ENCODE measurements at places on chromosomes 3 and 15.

DNA sequence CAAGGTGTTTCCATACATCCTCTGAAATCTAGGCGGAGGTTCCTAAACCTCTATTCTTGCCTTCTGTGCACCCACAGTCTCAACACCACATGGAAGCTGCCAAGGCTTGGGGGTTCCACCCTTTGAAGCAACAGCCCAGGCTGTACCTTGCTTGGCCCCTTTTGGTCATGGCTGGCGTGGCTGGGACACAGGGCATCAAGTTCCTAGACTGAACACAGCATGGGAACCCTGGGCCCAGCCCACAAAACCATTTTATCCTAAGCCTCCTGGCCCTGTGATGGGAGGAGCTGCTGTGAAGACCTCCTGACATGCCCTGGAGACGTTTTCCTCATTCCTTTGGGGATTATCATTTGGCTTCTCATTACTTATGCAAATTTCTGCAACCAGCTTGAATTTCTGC is 739.0 kb upstream of the NECTIN3 start:
- no peak for DNase-seq

DNA sequence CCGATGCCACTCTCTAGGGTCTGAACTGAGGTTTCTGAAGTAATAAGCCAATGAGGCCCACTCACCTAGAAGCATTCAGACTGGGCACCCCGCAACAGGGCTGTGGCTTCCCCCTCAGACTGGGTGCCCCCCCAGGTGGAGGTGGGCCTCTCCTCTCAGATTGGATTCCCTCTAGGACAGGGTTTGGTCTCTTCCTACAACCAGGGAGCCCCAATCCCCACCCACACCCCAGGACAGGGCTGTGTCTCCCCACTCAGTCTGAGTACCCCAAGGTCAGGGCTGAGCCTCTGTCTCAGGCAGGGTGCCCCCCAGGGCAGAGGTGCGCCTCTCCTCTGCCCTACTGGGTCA is 27.7 kb downstream of the PTH1R start:
- no peak for DNase-seq

DNA sequence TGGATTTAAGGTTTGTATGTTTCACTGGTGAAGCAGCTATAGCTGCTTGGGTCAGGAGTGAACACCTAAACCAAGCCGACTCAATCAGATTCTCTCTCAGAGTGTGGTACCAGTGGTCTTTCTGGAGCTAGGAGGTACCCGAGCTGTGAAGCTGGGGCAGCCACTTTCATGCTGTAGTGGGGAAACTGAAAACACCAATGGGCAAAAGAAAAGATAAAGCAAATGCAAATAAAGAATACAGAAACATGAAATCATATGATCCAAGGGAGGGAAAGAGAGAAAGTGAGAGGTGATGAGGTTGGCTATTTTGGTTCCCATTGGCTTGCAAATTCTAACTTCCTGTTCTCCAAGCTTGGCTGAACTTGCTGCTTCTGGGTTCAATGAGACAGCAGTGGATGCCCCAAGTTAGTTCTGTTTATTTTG is 212.3 kb upstream of the CFAP20DC start:
- DNase-seq: no peak

DNA sequence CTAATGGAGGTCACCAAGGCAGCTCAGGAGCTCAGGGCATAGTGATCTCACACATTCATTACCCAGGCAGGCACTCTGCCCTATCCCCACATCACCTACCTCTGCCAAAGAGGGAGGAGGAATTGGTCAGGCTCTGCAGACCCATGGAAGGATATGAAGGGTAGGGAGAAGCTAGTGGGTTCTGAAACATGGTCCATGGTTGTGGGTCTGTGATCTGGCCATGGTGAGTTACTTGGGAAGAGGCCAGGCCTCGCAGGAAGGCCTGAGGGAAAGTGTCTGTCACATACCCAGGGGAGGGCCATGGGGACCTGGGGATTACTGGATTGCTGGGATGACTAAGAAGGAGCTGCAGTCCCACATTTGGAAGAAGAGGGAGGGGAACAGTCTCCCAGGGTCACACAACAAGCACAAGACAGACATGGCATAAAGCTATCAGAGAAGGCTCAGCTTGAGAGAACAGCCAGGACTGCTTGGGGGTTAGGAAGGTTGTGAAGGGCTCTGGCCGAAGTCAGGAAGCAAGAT is 1.4 kb upstream of the PRSS50 start:
- no peak for DNase-seq

Data from putamen (tissue), 1 donor.